ENCODE measurements at places on chromosomes 1 and 21.

DNA sequence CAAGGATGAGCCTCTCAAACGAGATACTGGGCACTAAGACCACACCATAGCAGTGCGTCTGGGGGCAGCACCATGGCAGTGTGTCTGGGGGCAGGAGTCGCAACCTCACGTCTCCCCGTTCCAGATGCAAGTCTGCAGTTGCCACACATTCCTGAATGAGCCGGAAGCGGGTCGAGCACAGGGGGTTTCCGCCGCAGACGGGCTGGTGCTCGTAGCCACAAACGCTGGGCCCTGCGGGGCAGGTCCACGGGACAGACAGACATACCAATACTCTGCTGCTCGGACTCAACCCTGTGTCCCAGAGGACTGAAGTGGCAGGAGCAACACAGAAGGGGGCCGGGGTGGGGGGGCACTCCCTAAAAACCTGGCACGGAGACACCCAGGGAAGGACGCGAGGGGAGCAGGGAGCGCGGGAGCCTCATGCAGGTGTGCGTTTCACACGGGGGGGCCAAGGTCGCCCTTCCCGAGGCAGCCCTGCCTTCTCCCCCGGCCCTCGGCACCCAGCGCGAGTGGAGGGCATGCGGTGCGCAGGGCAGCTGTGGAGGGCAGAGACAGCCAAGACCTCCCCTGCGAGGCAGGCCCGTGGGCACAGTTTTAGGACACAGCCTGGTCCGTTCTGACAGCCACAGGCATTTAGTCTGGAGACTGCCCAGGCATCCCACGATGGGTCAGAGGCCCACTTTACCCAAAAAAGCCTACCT lies 24.5 kb downstream of the PTTG1IP start:
- DNase-seq = no peak

- no peak for DNase-seq
Measured at GRCh38 chr21:44867464-44867863, 6.0 kb downstream of the PTTG1IP start.

DNA sequence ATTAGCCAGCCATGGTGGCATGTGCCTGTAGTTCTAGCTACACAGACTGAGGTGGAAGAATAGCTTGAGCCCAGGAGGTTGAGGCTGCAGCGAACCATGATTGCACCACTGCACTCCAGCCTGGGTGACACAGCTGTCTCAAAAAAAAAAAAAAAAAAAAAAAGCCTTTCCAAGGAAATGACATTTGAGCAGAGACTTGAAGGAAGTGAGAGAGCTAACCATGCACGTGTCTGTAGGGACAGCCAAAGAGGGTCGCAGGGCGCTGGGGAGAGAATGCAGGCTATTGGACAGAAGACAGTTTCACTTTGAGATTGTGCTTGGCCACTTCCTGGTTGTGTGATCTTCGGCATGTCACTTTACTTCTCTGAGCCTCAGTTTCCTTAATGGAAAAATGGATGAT lies 6.8 kb downstream of the HCRTR1 start:
- DNase-seq = no peak

DNA sequence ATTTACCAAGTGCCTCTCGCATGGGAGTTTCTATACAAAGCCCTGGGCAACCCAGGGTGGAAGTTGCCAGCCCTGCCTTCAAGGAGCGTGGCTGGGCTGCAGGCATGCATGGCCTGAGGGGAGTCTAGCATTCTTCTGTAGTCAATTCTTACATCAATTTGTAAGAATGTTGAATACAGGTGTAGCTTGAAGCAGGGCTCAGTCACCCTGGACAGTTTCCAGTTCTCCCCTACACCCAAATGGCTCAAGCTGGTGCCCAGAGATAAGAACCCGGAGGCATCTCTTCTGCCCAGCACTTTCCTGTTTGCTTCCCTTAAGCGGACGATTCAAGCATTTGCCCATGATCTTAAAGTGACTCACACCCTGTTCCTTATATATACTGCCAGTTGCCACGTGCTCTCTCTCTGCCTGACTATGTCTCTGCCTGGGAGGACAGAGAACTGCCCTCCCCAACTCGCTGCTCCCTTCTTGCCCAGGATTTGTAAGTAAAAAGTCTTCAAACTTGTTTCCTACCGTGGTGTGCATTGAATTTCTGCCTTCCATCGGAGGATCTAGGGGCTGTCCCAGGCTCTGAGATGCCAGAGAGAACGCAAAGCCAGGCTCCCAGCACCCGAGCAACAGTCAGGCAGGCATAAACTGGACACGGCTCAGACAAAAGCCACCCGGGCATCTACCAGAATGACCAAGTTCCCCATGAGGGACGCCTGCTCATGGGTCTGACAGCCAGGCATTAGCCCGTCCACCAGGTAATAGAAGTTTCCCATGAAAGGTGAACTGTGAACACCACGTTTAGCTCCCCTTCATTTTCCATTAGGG lies 50.9 kb upstream of the AJAP1 start:
- no peak for DNase-seq

DNA sequence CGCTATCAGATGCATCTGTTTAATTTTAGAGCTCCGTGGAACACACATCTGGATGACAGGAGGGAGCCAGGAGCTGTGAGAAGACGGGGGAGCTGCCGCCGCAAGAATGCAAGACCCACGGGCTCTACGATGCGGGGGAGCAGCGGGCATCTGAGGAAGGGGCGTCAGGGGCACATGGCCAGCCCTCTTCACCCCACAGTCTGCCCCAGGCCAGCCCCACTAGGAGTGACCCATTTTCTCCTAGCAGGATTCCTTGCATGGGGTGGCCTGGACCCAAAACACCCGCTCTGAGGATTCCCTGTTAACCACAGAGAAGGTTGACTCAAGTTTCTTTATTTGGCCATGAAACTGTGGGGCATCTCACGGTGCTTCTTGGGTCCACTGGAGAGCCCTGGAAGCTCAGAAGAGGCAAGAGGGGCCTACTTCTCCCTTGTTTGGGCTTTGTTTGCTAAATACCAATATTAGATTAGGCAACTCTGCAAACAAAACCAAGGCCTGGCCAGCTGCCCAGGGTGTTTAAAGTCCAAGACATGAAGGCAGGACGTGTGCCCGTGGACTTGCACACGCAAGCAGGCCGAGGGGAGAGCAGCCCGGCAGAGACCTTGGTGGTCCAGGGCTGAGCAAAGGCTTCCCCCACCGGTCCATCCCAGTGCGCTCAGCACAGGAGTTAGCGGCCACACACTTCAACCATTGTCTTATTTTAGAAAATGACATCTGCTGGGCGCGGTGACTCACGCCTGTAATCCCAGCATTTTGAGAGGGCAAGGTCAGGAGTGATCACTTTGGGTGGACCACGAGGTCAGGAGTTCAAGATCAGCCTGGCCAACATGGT lies 89.8 kb downstream of the DHRS3 start:
- no peak for DNase-seq

DNA sequence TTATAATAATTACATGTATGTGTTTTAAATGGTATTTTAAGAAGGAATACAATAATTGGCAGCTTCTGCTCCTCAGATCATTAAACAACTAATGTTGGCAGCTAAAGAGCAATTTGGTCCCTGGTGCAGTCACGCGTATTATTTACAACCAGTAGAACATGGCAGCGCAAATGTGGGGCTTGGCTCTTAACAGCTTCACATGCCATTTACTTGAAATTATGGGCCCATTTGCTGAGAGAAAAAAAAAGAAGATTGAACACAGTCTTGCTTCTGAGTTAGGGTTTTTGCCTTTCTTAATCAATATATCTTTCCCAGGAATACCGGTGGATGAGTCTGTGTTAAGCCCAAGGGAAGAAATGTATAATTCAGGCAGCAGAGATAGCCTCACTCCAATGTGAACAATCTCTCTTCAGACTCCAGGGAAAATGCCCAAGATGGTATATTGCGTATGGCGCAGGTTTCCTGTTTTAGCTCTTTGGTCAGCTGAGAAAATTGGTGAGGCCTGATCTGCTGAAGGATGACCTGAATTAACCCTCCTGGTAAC lies 174.5 kb downstream of the DISC1 start:
- no peak for DNase-seq

GRCh38 chr1:151807131-151807530 lies 1.9 kb upstream of the LINGO4 start:
- no peak for DNase-seq

GRCh38 chr1:3459051-3459908 lies 4.8 kb downstream of the ARHGEF16 start:
- DNase-seq = no peak

- DNase-seq = no peak
Measured at GRCh38 chr21:34857122-34857713, 188.4 kb downstream of the CLIC6 start.

DNA sequence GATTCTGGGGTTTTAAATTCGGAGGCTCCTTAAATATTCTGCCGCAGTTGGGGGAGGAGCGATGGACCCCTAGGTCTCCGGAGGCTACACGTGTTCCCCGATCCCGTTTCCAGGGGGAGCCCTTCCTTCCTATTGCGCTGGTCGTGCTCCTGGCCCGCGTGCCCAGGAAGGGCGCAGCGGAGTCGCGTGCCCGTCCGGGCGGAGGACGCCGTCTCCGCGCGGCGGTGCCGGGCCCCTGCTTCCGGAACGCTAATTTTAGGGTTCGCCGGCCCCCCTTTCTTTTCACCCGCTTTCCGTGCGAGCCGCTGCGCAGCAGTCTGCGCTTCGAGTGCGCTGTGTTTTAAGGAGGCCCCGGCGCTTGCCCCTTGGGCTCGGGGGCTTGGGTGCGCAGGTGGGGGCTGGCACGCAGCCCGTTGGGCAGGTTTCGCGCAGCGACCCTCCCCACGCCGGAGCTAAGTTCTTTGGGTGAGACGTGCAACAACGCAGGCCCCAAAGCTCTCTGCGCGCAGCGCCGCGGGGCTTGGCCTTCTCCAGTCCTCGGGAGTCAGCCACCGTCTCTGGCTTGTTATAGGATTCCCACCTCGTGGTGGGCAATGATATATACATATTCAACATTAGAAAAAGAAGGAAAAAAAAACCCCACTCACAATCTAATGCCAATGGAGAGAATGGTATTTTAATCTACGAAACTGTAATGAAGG lies 43.5 kb upstream of the DNAJC6 start:
- DNase-seq = no peak
